ENCODE measurements at places on chromosomes 6 and 20. TPM values are rescaled to one million over a fixed set of nuclear protein-coding genes. Genes with fewer than 3 reads are reported as not detected.

TRIM15 gene
- not detected for total RNA-seq

ARMC2 gene
- 13.6 TPM for total RNA-seq

OR2H2 gene
- total RNA-seq: not detected

FNDC11 gene
- total RNA-seq: 0.30 TPM

EBF4 gene
- 2.9 TPM for total RNA-seq

NFATC2 gene
- total RNA-seq: 53.3 TPM

NKAPL gene
- not detected for total RNA-seq

DUSP15 gene
- total RNA-seq: not detected

JPH2 gene
- total RNA-seq: 0.10 TPM

SLC22A3 gene
- not detected for total RNA-seq

PHACTR3 gene
- not detected for total RNA-seq

SLC16A10 gene
- total RNA-seq: 1.4 TPM

OVOL2 gene
- total RNA-seq: 0.25 TPM

SIGLEC1 gene
- not detected for total RNA-seq

EXOC2 gene
- total RNA-seq: 31.9 TPM

PNLDC1 gene
- total RNA-seq: 0.25 TPM

OR2W1 gene
- not detected for total RNA-seq

SRXN1 gene
- 17.1 TPM for total RNA-seq

JAG1 gene
- 0.15 TPM for total RNA-seq

C6orf163 gene
- total RNA-seq: 1.4 TPM

FKBP1C gene
- total RNA-seq: 0.50 TPM

EMILIN3 gene
- total RNA-seq: not detected

ZSCAN31 gene
- total RNA-seq: 0.88 TPM

TRIM40 gene
- total RNA-seq: not detected

FAM209B gene
- total RNA-seq: 0.91 TPM

TCP11 gene
- not detected for total RNA-seq

ARFGEF3 gene
- 0.50 TPM for total RNA-seq

FILIP1 gene
- total RNA-seq: not detected

CCN5 gene
- not detected for total RNA-seq

CTAGE9 gene
- not detected for total RNA-seq

MLN gene
- total RNA-seq: not detected

SUMO4 gene
- total RNA-seq: 8.5 TPM

ADGRG6 gene
- total RNA-seq: not detected

SLC26A8 gene
- total RNA-seq: not detected

ZSCAN26 gene
- total RNA-seq: 9.9 TPM

PDE10A gene
- total RNA-seq: not detected

GGTLC1 gene
- total RNA-seq: not detected

C6orf52 gene
- total RNA-seq: 1.6 TPM

CCDC170 gene
- total RNA-seq: not detected

CYP24A1 gene
- total RNA-seq: not detected

All from activated CD4-positive, alpha-beta memory T cell treated with anti-CD3 and anti-CD28 coated beads, Interleukin-2, amount 10 ng/mL, durations not matched to agents 7 days and 5 days (primary cell).